Large intestine (tissue), 12 donors: ENCODE measurements at places on chromosomes 7 and 10.

DNA sequence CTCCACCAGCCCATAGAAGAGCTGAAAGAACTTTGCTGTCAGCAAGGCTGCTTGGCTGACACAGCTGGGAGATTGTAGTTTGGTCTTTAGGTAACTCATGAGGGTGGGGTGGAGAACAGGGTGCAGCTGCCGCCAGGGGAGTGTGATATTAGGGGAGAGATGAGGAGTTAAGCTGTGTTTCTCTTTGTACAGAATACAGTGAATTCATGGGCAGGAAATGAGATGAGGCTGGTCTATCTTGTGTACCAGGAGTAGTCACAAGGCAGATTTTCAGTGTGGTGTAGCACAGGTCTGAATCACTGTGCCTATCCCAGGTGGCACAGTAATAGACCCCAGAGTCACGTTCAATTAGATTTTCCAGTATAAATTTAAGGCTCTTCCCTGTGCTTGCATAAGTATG lies 56.6 kb upstream of the TARP start:
- H3K4me3 ChIP-seq: no peak overlapping the region
- H3K27ac ChIP-seq: no peak overlapping the region
- no peaks in the 10 kb centered on the region for H3K27me3 ChIP-seq
- peaks cover 18% of the 10 kb centered on the region for H3K4me1 ChIP-seq

DNA sequence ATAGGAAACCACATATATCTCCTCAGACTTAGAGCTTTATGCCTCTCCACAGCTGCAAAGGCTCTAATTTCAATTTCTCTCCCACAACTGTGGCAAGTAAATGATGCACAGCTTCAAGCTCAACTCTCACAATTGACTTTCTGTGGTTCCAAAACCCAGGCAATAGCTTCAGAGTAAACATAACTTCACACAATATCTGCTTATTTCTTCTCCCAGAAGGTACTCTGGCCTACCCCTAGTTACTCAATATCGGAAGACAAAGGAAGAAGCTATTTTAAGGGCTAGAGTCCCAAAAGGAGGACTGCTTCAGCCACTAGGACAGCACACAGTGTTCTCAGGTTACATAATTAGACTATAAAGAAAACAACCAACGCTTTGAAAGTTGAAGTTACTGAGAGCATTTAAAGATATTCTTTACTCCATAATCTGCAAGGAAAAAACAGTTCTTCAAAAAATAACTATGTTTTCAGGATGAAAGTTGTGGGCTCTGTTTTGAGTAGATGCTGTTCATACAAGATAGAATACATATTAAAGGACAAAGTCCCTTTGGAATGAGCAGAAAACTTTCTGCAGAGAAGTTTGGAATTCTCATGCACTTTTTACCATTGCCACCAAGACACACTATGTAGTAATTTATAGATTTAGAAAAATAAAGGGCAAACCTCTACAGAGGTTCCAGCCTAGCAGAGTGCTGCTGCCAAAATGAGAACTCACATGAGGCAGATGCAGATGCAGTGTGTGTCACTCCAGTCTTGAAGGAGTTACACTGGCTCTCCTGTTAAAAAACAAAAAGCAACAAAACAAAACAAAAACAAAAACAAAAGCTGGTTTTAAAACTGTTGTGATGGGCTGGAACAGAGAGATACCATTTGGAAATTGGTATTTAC lies 81.8 kb downstream of the NT5C2 start:
- no peak overlapping the region for H3K27ac ChIP-seq
- no peak overlapping the region for H3K4me3 ChIP-seq
- no peaks in the 10 kb centered on the region for H3K27me3 ChIP-seq

DNA sequence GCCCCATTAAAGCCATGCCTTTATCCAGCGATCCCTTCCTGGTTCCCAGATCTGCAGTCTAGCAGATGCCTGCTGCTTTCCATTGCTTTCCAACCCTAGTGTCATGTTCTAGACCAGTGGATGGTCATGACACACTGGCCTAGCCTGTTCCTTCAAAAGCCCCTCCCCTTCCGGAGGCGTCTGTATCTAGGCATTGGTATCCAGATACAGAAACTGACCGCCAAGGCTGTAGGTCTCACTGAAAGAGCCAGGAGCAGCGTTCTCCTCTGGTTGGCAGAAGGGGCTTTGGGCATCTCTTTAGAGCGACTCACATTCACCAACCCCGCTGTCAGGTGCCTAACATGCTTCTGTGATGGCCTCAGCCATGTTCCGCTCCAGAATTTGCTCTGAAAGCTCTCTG lies 22.6 kb downstream of the JCAD start:
- DNase-seq: no peak
- H3K27me3 ChIP-seq: peaks cover 6% of the 10 kb centered on the region
- H3K36me3 ChIP-seq: peaks cover 5% of the 10 kb centered on the region
- no peaks in the 10 kb centered on the region for H3K4me1 ChIP-seq
- H3K27ac ChIP-seq: no peak overlapping the region
- H3K4me3 ChIP-seq: no peak overlapping the region

DNA sequence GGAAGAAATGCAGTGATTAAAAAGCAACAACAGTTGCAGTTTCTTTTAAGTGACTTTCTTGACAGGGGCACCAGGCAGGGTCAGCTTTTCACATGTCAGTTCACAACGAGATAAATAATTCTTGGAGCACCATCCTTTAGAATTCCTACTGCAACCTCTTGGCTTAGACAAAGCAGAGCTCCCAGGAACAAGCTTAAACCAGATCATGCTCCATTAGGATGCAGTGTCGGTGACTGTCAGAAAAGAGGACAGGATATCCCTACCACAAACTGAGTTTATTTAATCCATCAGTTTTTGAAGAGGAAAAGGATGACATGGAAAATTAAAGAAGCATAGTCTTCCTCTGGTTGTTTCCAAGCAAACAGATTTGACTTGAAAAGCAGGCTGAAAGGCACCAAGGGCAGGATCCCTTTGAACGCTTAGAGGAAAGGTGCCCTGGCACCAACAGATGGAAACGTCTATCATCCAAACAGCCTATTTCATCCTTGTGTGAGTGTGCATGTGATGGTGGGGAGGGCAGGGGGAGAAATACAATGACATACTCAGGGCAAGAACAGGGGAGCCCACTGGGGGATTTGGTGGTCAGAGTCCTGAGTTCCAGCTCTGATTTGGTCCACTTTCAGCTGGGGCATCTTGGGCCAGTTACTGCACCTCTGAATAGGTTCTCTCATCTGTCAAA lies 332.1 kb upstream of the AOAH start:
- DNase-seq: no peak
- no peaks in the 10 kb centered on the region for H3K4me1 ChIP-seq
- H3K4me3 ChIP-seq: no peak overlapping the region
- H3K27ac ChIP-seq: no peak overlapping the region
- no peaks in the 10 kb centered on the region for H3K36me3 ChIP-seq
- no peaks in the 10 kb centered on the region for H3K27me3 ChIP-seq

GRCh38 chr10:18610517-18610916 lies 40.9 kb downstream of the NSUN6 start:
- H3K4me1 ChIP-seq: peaks cover 4% of the 10 kb centered on the region
- H3K4me3 ChIP-seq: no peak overlapping the region
- H3K27me3 ChIP-seq: no peaks in the 10 kb centered on the region
- peaks cover 16% of the 10 kb centered on the region for H3K36me3 ChIP-seq
- peak overlapping the region; percentile 53 for H3K27ac ChIP-seq

DNA sequence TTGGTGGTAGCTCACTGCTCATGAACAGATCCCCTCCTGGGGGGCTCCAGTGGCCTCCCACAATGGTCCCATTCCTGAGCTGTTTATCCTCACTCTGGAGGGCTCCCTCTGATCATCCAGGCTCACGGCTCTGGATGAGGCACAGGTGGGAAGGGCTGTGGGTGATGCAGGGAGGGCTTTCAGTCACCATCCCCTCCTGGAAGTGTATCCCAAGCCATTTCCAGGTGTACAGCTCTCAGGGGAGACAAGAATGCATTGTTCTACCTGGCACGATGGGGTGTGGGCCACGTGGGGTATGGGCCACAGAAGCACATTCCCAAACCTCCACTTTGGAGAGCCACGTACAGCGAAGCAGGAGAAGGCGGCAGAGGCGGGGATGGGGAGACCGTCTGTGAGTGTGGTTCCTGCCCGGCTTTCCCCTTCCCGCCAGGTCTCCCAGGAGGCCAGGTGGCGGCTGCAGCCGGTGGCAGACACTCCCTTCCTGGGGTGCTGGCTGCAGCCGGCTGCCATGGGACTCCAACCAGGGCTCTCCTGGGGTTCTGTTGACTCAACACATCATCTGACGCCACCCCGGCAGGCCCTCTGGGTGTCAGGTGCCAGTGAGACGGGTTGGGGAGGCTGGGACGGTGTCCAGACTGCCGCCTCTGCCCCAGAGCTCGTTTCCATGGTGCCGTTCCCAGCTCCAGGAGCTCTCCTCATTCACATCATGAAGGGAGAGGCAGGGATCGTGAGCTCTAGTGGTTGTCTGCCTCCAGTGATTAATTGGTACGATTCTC lies 169.7 kb upstream of the RHEB start:
- no peak for DNase-seq
- H3K27ac ChIP-seq: no peak overlapping the region
- peaks cover 54% of the 10 kb centered on the region for H3K4me1 ChIP-seq
- H3K27me3 ChIP-seq: no peaks in the 10 kb centered on the region
- no peak overlapping the region for H3K4me3 ChIP-seq

- H3K4me1 ChIP-seq: no peaks in the 10 kb centered on the region
- peaks cover 2% of the 10 kb centered on the region for H3K27me3 ChIP-seq
- H3K27ac ChIP-seq: no peak overlapping the region
- no peak overlapping the region for H3K4me3 ChIP-seq
Observed at GRCh38 chr10:23317416-23317815, 27.2 kb downstream of the C10orf67 start.

DNA sequence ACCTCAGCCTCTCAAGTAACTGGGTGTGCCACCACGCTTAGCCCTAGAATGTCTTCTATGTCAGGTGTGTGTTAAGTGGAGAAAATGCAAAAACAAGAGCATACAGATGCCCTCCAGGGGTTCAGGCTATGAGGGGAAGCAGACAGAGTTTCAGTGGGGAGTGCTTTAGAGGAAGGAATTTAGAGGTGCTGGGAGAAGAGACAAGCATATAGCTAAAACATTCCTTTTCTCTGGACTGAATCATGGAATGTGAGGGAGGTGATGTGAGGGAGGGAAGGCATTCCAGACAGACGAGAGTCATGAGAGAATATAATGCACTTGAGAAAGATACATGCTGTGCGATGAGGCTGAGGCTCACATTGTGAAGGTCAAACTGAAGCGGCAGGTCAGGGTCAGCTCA lies 6.6 kb upstream of the ZNF786 start:
- H3K36me3 ChIP-seq: no peaks in the 10 kb centered on the region
- H3K4me3 ChIP-seq: no peak overlapping the region
- no peak overlapping the region for H3K27ac ChIP-seq
- H3K4me1 ChIP-seq: peaks cover 7% of the 10 kb centered on the region
- no peak for DNase-seq

- DNase-seq: no peak
- no peaks in the 10 kb centered on the region for H3K4me1 ChIP-seq
- no peak overlapping the region for H3K27ac ChIP-seq
- no peaks in the 10 kb centered on the region for H3K36me3 ChIP-seq
- no peak overlapping the region for H3K4me3 ChIP-seq
Observed at GRCh38 chr10:62471711-62472110, 97.5 kb downstream of the ZNF365 start.

DNA sequence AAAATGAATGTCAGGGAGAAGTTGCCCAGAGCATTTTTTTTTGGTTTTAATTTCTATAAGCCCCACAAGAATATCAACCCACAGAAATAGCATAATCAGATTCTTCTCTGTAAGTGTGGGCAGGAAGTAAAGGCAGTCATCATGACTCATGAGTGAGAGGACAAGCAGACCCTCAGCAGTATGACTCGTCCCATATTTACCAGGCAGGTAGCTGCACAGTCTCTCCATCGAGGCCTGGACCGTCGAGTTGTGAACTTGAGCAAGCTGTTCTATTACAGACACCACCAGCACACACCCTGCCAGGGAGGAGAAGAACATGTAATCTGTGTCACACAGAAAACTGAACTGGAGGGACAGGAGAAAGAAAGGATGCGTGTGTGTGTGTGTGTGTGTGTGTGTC lies 37.8 kb downstream of the AOAH start:
- H3K4me3 ChIP-seq: no peak overlapping the region
- DNase-seq: peak; percentile 9
- H3K36me3 ChIP-seq: no peaks in the 10 kb centered on the region
- H3K27ac ChIP-seq: no peak overlapping the region

DNA sequence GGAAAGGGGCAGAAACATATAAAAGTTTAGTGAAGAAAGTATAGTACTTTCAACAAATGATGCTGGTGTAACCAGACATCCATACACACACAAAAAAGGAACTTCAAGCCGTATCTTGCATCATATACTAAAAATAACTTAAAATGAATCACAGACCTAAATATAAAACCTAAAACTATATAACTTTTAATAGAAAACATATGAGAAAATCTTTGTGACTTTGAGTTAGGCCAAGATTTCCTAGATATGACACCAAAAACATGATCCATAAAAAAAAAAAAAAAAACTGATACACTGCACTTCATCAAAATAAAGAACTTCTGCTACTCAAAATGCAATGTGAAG lies 40.9 kb downstream of the NUDCD3 start:
- H3K27me3 ChIP-seq: no peaks in the 10 kb centered on the region
- H3K4me1 ChIP-seq: no peaks in the 10 kb centered on the region
- no peak for DNase-seq

DNA sequence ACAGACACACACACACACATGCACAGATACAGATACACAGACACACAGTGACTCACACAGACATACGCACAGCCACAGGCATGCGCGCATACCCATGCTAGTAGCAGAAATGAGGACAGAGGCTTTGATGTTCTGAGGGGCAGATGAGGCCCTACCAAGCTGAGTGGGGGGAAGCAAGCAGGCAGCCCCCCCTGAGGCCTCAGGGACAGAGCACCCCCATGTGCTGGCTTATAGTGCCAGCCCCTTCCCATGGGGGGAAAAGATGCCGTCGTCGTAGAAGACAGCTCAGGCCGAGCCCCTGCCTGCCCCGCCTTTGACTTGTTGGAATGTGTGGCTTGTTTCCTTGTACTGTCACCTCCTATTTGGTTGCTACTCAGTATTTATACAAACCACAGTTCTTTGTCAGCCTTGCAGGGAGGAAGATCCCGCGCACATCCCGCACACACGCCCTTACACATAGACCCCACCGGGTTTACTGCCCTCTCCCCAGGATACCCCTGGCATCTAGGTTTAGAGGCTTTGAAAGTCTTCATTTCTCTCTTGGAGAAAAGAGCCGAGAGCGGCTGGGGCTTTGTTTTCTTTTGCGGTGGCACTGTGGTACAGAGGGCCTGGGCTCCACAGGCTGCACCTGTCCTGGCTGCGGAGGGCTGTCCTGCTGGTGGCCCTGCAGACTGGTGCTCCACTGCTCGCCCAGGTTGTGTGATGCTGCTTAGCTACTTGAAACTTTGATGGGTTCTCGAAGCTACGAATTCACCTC lies 112.5 kb downstream of the DOCK1 start:
- H3K27me3 ChIP-seq: no peaks in the 10 kb centered on the region
- H3K4me3 ChIP-seq: no peak overlapping the region
- H3K27ac ChIP-seq: no peak overlapping the region
- H3K36me3 ChIP-seq: peaks cover 38% of the 10 kb centered on the region
- no peak for DNase-seq

- no peak for DNase-seq
- peak overlapping the region; percentile 44 for H3K27ac ChIP-seq
- H3K27me3 ChIP-seq: no peaks in the 10 kb centered on the region
- H3K36me3 ChIP-seq: no peaks in the 10 kb centered on the region
Observed at GRCh38 chr7:141701489-141702046, 398 bp downstream of the DENND11 start.

- DNase-seq: peak; percentile 43
- peak overlapping the region; percentile 30 for H3K4me3 ChIP-seq
- H3K27ac ChIP-seq: peak overlapping the region; percentile 64
- no peaks in the 10 kb centered on the region for H3K36me3 ChIP-seq
- no peaks in the 10 kb centered on the region for H3K27me3 ChIP-seq
Observed at GRCh38 chr10:119205894-119206602, 1.3 kb upstream of the GRK5 start.

GRCh38 chr7:157442993-157443831 lies 106.4 kb downstream of the DNAJB6 start:
- H3K36me3 ChIP-seq: no peaks in the 10 kb centered on the region
- H3K4me3 ChIP-seq: no peak overlapping the region
- H3K27ac ChIP-seq: no peak overlapping the region
- H3K27me3 ChIP-seq: no peaks in the 10 kb centered on the region
